ENCODE measurements at places on chromosomes 7 and 10. TPM values are rescaled to one million over a fixed set of nuclear protein-coding genes. Genes with fewer than 3 reads are reported as not detected.

SPDYE2 gene
- not detected for total RNA-seq

CNTNAP2 gene
- total RNA-seq = 0.65 TPM

PKD1L1 gene
- not detected for total RNA-seq

RAPGEF5 gene
- 1.8 TPM for total RNA-seq

C10orf105 gene
- not detected for total RNA-seq

DDX21 gene
- 71.6 TPM for total RNA-seq

AUTS2 gene
- 9.1 TPM for total RNA-seq

AKR1D1 gene
- not detected for total RNA-seq

PDGFA gene
- 23.4 TPM for total RNA-seq

AMZ1 gene
- total RNA-seq = under 0.01 TPM
